Activated CD4-positive, alpha-beta T cell treated with anti-CD3 and anti-CD28 coated beads, Interleukin-10, Interleukin-2, amounts not matched to agents 100 ng/mL and 50 ng/mL, durations not matched to agents 16 hours and 8 hours (primary cell): ENCODE measurements at places on chromosomes 1 and 21.

DNA sequence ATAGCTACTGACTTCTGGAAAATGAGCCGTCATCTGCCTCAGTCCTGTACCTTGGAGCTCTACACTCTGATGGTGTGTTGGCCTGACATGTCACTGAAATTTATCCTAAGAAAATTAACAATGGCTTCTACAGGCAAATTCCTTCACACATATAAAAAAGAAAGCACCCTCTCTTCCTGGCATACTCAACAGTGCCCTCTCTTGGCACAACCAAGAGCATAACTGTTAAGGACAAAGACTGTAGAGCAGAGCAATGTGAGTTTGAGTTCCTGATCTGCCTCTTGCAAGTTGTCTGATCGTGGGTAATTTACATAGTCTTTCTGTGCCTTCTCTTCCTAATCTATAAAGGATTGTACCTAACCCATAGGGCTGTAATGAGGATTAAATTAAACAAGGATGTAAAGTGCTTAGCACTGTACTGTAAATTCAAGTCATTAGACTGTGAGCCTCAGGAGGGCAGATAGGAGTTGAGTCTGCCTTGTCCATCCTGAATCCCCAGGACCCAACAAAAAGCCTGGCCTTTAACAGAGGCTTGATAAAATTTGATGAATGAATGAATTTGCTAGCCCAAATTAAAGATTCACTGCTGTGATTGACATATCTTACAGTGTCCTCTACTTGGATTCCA lies 83.5 kb downstream of the SYF2 start:
- peak; percentile 35 for DNase-seq

DNA sequence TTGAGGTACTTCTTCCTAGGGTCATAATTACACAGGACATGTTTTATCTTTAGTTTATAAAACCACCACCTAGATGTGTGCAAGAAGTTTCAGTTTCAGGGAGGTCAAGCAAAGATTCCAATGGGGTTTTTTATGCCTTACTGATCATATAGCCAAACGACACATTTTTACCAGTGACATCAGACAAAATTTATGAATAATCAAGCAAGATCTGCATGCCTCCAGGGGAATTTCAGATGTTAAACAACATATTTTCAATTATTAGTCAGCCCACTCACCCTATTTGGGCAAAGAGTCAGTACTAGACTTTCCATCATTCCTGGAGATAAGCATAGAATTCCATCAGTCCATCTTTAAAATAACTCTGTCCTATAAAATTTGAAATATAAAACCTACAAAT lies 867.4 kb downstream of the KCNT2 start:
- no peak for DNase-seq

DNA sequence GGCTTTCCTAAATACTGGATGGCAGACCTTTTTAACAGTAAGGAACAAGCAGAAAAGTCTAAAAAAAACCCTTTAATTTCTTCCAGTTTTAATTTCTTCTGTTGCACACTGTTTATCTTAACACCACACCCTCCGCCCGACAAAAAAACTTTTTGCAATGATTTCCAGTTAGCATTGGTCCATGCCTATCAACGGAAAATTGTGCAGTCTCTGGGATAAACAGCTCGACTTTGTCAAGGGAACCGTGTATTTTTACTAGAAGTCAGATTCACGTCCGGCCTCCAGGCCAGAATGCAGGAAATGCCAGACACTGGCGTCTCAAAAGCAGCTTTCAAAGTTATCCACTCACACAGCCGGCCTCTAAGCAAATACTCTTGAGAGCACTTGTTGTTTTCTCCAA lies 378 bp upstream of the NUP210L start:
- no peak for DNase-seq

DNA sequence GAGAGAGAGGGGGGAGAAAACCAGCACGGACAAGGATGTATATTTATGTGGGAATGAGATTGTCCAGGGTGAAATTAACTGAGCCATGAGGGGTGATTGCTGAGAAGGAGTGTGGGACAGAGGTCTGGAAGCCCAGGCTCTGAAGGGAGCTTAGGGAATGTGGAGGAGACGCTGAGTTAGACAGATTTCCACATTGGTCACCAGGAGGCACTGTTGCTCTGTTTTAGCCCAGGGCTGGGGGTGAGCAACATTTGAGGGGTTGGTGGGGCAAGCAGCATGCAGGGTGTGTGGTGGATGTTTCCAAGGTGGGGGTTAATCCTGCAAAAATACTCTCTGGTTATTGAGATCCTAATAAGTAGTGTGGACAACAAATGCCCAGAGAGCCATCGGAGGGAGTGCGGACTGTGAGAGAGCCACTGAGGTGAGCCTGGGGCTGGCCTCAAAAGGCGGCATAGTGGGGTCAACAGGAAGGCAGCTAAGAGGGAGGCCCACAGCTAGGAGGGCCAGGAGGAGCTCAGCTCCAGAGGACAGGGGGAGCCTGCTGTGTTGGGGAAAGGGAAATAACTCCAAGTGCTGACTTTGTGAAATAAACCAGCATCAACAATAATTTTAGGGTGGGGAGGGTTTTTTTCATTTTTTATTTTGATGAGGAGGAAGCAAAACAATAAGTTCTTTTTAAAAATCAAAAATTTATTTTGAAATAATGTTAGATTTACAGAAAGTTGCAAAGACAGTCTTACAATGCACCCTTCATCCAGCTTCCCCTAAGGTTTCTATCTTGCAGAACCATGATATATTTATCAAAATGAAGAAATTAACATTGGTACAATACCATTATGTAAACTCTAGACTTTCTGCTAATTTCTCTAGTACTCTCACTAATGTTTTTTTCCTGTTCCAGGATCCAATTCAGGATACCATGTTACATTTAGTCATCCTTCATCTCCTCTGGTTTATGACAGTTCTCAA lies 82.8 kb upstream of the CD34 start:
- no peak for DNase-seq
